ENCODE measurements at places on chromosomes 16 and 17. TPM values are rescaled to one million over a fixed set of nuclear protein-coding genes. Genes with fewer than 3 reads are reported as not detected.

Gene CTRB1
- total RNA-seq = not detected

Gene KRT32
- not detected for total RNA-seq

Gene CDH16
- total RNA-seq = not detected

Gene HOXB1
- total RNA-seq = not detected

Gene EFCAB3
- total RNA-seq = not detected

GRCh38 chr16:84751947-84752346, 52.1 kb downstream of the USP10 start:
- peaks cover 24% of the 10 kb centered on the region for H3K4me1 ChIP-seq
- H3K4me3 ChIP-seq = no peak overlapping the region
- H3K27ac ChIP-seq = no peak overlapping the region
- H3K36me3 ChIP-seq = peaks cover 28% of the 10 kb centered on the region

DNA sequence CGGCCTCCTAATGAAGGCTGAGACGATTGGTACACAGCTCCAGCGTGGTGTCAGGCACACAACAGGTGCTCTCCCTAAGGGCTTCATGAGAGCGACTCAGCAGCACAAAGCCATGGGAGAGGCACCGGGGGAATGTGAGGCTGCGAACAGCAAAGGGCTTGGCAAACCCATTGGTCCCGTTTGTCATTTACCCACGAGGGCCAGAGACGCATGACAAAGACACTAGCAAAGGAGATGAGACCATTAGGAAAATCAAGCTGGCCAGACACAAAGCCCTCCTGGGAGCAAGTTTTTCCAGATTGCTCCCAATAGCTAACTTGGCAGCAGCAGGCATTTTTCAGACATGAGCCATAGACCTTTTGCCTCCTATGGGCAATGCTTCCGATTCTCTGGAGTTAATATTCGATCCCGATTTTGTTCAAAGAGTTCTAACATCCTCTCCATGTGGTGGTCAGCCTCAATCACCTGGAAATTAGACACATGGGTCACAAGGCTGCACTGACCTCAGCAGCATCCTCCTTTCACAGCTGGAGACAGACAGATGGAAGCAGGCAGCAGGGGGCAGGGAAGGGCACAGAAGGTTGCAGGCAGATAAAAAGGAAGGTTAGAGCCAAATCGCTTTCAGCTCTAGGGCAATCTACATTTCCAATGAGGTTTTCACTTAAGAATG, 38.2 kb downstream of the TK2 start:
- DNase-seq = peak; percentile 80
- no peaks in the 10 kb centered on the region for H3K27me3 ChIP-seq
- H3K4me3 ChIP-seq = peak overlapping the region; percentile 43

GRCh38 chr17:56897646-56898424, 16.0 kb downstream of the TRIM25 start:
- H3K36me3 ChIP-seq = peaks cover 80% of the 10 kb centered on the region
- peaks cover 28% of the 10 kb centered on the region for H3K4me1 ChIP-seq
- no peak for DNase-seq
- peak overlapping the region; percentile 19 for H3K4me3 ChIP-seq
- no peaks in the 10 kb centered on the region for H3K27me3 ChIP-seq

DNA sequence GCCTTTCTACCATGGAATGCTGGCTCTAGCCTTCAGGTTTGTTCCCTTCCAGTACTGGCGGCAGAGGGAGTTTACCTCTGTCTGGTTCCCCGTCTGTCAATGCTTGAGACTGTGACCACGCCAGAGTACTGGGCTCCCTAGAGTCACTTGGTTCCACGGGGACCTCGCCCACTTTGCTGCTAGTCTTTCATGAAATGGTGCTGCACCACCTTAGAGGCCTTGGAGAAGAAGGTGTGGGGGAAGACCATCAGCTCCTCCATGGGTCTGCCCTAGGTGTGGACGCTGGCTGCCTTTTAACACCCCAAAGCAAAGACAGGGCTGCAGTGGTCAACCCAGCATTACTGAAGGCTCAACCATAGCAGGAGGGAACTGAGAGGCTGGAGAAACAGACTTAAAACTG, 55.3 kb upstream of the KSR1 start:
- no peak overlapping the region for H3K4me3 ChIP-seq
- no peak for DNase-seq
- H3K4me1 ChIP-seq = no peaks in the 10 kb centered on the region
- peaks cover 13% of the 10 kb centered on the region for H3K27me3 ChIP-seq

- H3K27me3 ChIP-seq = no peaks in the 10 kb centered on the region
- DNase-seq = peak; percentile 81
- H3K27ac ChIP-seq = peak overlapping the region; percentile 94
- H3K4me1 ChIP-seq = peaks cover 88% of the 10 kb centered on the region
Measured at GRCh38 chr16:10080051-10080772, 102.0 kb downstream of the GRIN2A start.

DNA sequence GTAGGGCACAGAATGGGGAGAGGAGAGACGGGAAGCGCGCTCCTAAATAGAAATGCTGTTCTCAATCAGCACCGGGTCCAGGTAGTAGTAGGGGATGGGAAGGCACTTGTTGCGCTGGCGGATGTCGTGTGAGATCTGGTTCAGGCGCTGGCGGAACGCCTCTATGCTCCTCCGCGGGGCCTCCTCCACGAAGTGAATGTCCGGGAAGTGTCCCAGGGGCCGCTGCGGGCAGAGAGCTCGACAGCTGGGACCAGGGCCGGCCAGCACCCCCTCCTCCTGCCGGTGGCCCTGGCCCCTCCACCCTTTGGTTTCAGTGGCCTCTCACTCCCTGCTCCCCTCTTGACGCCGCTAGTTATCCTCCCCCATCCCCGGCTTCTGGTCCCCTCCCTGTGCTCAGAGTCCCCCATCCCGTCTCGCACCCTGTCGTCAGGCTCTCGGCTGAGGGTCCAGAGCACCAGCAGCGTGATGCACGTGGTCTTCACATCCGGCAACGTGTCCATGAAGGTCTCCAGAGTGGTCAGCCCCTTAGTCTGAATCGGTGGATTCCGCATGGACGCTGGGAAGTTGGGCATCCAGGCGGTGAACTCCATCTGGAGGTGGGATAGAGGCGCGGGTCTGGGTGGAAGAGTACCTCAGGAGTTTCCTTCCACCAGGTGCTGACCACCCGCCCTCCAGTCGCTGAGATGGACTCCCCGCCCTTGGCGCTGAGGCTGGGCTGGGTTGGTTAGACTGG, 14.6 kb downstream of the ALOX12B start:
- no peak for DNase-seq
- peaks cover 53% of the 10 kb centered on the region for H3K27me3 ChIP-seq
- H3K27ac ChIP-seq = no peak overlapping the region

- no peak for DNase-seq
- H3K4me3 ChIP-seq = no peak overlapping the region
- no peak overlapping the region for H3K27ac ChIP-seq
- no peaks in the 10 kb centered on the region for H3K4me1 ChIP-seq
- H3K27me3 ChIP-seq = peaks cover 9% of the 10 kb centered on the region
Measured at GRCh38 chr16:14350626-14351025, 279.4 kb downstream of the PARN start.

DNA sequence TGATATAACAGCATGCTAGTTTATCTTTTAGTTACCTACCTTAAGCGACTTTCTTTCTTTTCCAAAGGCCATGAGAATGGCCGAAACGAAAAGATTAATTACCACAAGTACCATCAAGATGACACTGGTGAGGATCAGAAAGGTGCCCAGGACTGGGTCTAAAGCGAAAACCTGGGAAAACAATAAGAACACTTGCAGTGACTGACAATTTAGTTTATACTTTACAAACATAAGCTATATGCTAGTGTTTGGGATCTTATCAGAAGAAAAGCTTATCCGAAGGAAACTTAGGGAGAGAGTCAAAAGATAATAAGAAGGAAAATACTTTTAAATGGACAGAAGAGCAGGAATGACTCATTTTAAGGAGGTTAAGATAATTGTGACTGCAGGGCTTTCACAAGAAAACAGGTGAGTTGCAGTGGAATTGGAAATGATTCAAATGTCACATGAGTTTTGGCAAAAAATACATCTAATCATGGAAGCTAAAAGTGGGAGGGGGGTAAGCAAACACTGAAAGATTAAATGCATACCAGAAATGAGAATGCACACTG, 34.8 kb downstream of the IST1 start:
- DNase-seq = no peak
- H3K36me3 ChIP-seq = peaks cover 79% of the 10 kb centered on the region
- H3K27ac ChIP-seq = no peak overlapping the region
- no peak overlapping the region for H3K4me3 ChIP-seq

Data from Calu3 (cell line).